ENCODE measurements at places on chromosomes 7 and 10.

DNA sequence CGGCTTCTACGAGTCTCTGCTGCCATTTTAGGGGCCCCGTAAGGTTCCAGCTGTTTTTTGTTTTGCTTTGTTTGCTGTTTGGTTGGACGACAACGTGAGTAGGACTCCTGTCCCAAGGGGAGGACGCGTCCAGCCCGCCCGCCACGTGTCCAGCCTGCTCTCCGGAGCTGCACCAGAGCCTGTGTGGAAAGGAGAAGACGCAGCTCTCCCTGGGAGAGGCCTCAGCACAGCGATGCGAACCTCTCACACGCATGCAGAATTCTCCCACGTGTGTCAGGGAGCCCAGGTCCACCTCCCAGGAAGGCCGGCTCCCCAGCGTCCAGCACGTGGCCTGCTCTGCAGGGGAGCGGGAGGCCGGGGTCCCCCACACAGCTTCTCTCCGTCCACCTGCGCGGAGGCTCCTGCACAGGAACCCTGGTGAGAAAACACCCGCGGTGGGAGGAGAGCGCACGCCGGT, 36.4 kb upstream of the DNAJB6 start:
- DNase-seq = no peak

GRCh38 chr10:4355350-4355749, 470.7 kb upstream of the AKR1E2 start:
- DNase-seq = no peak

DNA sequence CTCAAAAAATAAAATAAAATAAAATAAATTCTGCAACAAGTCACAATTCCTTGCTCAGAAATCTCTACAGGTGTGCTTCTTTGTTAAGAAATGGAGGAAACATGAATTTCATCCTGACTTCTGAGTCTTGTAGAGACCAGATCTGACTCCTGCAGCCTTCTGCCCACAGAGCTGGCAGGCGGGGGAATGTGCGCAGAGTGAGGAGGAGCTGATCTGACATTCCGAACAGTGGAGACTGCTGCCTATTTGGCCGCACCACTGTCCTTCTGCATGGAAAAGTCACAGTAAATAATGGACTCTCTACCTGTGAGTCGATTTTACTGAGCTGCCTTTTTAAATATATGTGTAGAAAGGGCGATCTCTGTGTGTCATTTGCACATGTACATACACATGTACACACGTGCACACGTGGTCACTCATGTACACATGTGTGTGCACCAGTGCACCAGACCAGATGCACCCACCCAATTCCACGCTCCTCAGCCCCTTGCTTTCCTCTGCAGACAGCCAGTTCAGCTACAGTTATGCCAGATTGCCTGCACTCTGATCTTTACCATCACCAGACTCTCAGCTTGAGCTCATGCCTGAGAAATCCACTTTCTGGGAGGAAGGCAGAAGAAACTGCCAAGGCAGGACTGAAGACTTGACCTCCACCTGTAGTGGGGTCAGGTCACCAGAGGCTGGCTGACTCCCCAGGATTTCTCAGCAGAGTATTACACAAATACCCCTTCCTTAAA, 54.9 kb downstream of the IKZF1 start:
- no peak for DNase-seq

DNA sequence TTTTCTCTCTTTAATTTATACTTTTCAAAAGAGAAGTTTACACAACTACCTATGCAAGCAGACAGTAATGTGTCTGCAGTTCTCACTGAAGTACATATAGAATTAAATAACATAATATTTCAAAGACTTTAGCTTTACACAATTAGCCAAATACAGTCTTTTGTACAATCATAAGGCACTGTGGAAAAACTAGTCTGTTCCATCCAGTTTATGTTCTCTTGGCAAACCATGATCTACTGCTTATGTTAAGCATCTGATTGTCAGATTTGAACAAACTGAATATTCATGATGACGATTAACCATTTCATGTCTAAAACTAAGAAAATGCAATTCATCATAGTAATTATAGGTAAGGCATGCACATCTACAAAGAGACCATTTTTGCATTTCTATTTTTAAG, 842 bp downstream of the SEMA3A start:
- no peak for DNase-seq

All from cardiac fibroblast (primary cell).